ENCODE measurements at places on chromosomes 5 and 9.

DNA sequence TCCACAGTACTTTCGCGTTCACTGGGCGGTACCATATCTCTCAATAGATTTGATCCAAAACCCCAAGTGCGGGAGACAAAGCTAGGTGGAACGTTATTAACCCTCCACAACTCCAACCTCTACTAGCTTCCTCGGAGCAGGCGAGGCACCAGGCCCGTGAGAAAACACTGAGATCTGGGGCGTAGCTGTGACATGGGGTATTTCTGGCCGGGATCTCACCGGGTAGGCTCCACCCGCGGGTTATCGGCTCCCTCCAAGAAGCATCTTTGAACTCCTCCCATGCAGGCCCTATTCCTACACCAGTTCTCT, 350 bp upstream of the SLC25A46 start:
- no peaks in the 10 kb centered on the region for H3K36me3 ChIP-seq
- peak overlapping the region; percentile 84 for H3K4me3 ChIP-seq

GRCh38 chr9:25917731-25918362, 239.6 kb upstream of the TUSC1 start:
- no peak overlapping the region for H3K4me3 ChIP-seq
- H3K36me3 ChIP-seq: no peaks in the 10 kb centered on the region
- no peaks in the 10 kb centered on the region for H3K27me3 ChIP-seq
- no peak overlapping the region for H3K27ac ChIP-seq
- no peak for DNase-seq

- no peak overlapping the region for H3K27ac ChIP-seq
- H3K4me3 ChIP-seq: no peak overlapping the region
- DNase-seq: no peak
These were observed 360.4 kb upstream of the ZNF608 start for GRCh38 chr5:125106881-125107280.

DNA sequence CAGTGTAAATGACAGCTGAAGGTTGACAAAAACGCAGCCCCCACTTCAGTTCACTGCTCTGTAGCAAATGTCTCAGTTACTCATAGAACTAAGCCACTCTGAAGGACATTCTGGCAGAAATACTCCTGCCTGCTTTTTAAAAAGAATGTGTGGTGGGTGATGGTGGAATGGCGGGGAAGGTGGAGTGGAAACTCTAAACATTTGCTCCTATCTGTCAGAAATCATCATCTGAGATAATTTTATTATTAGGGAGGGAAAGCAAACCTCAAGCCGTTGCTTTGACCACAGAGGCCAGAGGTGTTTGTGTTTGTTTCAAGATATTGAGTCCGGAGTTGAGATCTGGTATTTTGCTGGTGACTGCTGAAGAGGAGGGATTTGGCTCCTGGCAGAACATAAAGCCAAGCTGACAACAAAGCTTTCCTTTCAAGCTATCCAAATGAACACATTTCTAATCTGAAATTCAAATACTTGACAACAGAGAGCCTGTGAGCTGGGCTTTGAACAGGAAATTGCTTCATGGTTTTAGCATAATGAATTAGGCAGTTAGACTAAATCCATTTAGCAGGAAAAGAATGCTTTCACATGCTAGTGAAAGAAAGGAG, 362.7 kb downstream of the CSNK1G3 start:
- peak overlapping the region; percentile 24 for H3K4me3 ChIP-seq
- H3K4me1 ChIP-seq: peaks cover 44% of the 10 kb centered on the region
- H3K27me3 ChIP-seq: no peaks in the 10 kb centered on the region

GRCh38 chr5:62314213-62314830, 8.3 kb downstream of the KIF2A start:
- no peak for DNase-seq
- H3K27me3 ChIP-seq: no peaks in the 10 kb centered on the region
- H3K27ac ChIP-seq: no peak overlapping the region
- H3K4me1 ChIP-seq: no peaks in the 10 kb centered on the region
- no peaks in the 10 kb centered on the region for H3K36me3 ChIP-seq

GRCh38 chr9:70529377-70529776, 114.9 kb upstream of the KLF9 start:
- no peaks in the 10 kb centered on the region for H3K27me3 ChIP-seq
- no peak for DNase-seq
- no peaks in the 10 kb centered on the region for H3K36me3 ChIP-seq
- H3K4me1 ChIP-seq: no peaks in the 10 kb centered on the region
- no peak overlapping the region for H3K4me3 ChIP-seq

GRCh38 chr5:74092766-74093165, 466.8 kb downstream of the ARHGEF28 start:
- no peaks in the 10 kb centered on the region for H3K4me1 ChIP-seq
- no peak overlapping the region for H3K4me3 ChIP-seq
- no peak for DNase-seq
- no peak overlapping the region for H3K27ac ChIP-seq

- H3K27me3 ChIP-seq: no peaks in the 10 kb centered on the region
- peaks cover 30% of the 10 kb centered on the region for H3K4me1 ChIP-seq
- H3K27ac ChIP-seq: no peak overlapping the region
- H3K4me3 ChIP-seq: no peak overlapping the region
- DNase-seq: peak; percentile 50
These were observed 71.2 kb downstream of the RAPGEF1 start for GRCh38 chr9:131668439-131669268.

- no peaks in the 10 kb centered on the region for H3K27me3 ChIP-seq
- no peak for DNase-seq
- no peaks in the 10 kb centered on the region for H3K36me3 ChIP-seq
- H3K27ac ChIP-seq: no peak overlapping the region
- H3K4me3 ChIP-seq: no peak overlapping the region
These were observed 272.2 kb downstream of the FSTL4 start for GRCh38 chr5:133340002-133340755.

GRCh38 chr9:84701801-84702200, 32.3 kb downstream of the NTRK2 start:
- H3K27me3 ChIP-seq: peaks cover 5% of the 10 kb centered on the region
- H3K27ac ChIP-seq: no peak overlapping the region
- no peaks in the 10 kb centered on the region for H3K36me3 ChIP-seq
- DNase-seq: no peak
- no peak overlapping the region for H3K4me3 ChIP-seq

DNA sequence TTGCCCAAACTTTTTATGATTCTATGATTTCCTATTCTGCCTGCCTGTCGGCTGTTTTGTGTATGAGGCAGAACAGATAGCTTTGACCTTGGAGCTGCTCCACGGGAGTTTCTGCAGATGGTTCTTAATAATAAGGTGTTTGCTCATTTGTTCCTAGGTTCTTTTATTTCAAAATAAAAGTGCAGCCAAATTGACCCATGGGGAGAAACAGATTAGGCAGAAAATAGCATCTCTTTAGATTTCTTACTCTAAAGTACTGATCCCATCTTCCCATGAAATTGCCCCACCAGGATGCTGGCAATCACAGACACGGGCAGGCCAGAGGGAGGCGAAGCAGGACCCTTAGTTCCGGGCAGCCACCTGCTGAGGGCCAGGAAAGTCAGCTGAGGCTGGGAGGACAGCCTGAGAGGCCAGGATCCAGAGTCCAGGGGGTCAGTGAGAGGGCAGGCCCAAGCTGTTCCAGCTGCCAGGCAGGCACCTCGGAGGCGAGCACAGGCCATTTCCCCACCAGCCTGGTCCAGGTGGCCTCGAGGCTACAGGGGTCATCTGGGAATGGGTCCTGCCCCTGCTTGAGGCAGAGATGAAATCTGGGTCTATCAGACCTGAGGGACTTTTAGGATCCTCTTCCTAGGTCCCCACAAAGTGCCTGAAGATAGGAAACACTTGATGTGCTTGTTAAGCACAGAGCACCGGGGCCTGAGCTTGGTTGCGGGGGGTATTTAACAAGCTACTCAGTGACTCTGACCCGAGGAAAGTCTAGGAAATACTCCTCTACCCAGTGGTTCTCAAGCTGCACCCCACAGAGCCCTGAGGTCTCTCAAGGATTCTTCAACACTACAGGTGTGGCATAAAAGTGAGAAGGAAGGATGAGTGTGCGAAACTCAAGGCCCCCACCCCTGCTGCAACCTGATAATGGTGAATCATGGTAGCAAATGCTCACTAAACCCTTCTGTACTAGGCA, 145.4 kb downstream of the CMYA5 start:
- no peaks in the 10 kb centered on the region for H3K27me3 ChIP-seq
- no peak overlapping the region for H3K4me3 ChIP-seq
- DNase-seq: no peak
- no peaks in the 10 kb centered on the region for H3K4me1 ChIP-seq

- no peaks in the 10 kb centered on the region for H3K4me1 ChIP-seq
- H3K36me3 ChIP-seq: no peaks in the 10 kb centered on the region
These were observed 120.9 kb downstream of the MAPKAP1 start for GRCh38 chr9:125586172-125586511.

Data from A673 (cell line).